ENCODE measurements at places on chromosomes 4 and X.

GRCh38 chr4:139530833-139531427 lies 25.1 kb downstream of the SETD7 start:
- DNase-seq: peak; percentile 70

DNA sequence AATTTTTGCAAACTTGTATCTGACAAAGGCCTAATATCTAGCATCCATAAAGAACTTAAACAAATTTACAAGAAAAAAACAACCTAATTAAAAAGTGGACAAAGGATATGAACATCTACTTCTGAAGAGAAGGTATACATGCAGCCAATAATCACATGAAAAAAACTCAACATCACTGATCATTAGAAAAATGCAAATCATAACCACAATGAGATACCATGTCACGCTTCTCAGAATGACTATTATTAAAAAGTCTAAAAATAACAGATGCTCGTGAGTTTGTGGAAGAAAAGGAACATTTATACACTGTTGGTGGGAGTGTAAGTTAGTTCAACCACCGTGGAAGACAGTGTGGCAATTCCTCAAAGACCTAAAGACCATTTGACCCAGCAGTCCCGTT lies 24.0 kb downstream of the CEP44 start:
- no peak for DNase-seq

DNA sequence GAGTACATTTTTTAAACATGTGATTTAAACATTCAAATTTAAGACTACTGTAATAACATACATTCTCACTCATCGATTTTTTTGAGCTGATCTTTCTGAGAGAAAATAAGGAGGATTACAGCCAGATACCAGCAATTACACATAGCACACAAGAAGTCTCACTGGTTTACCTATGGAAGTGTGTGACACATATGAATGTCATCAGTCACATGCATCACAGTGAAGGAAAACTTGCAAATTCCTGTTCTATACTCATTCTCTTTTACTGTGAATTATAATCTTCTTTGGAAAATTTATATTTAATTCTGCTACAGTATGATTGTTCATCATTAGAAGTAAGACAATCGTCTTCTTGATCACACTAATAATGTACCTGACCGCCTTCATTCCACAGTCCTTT lies 21.3 kb upstream of the BMP2K start:
- no peak for DNase-seq

- no peak for DNase-seq
These were observed 52.8 kb upstream of the PPP3CA start for GRCh38 chr4:101400096-101400495.

GRCh38 chr4:56727150-56727549 lies 46.1 kb upstream of the HOPX start:
- no peak for DNase-seq

Measured in CD4-positive, alpha-beta T cell treated with Interleukin-12 subunit alpha and Interleukin-12 subunit beta, for 1 hour (primary cell).